ENCODE measurements at places on chromosomes 3 and 15.
A peak's percentile ranks its signal among the peaks of the same experiment; 100 is the strongest.

DNA sequence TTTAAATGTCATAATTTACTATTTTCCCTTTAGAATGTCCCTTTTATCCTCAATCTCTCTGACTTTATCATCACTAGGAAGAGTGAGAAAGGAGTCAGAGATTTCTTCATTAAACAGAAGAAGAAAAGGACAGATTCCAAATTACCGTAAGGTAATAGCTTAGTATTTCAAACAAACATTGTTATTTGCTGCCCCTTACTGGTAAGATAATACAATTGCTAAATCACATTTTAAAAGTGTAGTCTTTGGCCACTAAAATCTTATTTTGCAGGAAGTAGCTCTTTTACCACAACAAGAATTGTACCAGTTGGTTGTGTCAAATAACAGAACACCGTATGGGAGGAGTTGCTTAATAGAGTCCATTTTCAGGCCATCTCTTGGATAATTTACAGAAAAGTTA lies 53.7 kb downstream of the CGGBP1 start:
- DNase-seq, result peak; percentile 26

GRCh38 chr3:18680758-18681157 lies 255.6 kb upstream of the SATB1 start:
- DNase-seq, result no peak

GRCh38 chr3:171636666-171637065 lies 173.6 kb downstream of the PLD1 start:
- DNase-seq, result no peak

- no peak for DNase-seq
Observed at GRCh38 chr3:160778480-160778879, 22.4 kb downstream of the PPM1L start.

DNA sequence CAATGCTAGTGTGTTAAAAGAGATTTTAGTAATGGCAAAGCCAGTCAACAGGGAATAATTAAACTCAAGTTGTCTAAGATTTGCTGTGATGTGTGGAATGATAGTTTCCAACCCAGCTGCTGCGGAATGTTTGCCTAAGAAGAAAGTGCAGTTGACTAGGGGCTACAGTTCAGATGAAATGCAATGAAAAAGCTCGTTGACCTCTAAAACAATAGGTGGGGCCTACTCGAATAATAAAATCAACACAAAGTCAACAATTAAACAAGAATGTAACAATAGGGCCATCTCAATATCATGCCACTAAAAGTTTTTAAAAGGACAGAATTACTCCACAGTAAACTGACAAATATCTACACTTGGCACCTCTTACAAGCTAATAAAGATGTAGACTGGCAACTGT lies 484.2 kb downstream of the MECOM start:
- peak; percentile 24 for DNase-seq

DNA sequence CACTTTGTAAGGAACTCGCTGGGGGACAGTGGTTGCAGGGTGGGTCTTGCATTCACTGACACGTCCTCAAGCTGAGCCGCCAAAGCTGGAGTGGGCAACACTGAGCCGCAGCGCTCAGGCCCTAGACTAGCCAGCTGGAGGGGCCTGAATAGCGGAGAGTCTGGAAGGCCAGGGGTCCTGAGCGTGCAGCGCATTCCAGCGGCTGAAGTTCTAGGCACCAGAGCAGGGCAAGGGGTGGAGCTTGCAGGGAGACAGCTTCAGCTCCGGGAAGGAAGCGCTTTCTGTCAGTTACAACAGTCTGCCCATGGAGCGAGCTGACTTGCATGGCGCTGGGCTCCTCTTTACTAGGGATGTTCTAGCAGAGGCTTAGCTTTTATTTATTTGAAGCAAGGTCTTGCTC lies 2.7 kb downstream of the MAP6D1 start:
- DNase-seq, result no peak

GRCh38 chr3:134801204-134801958 lies 6.3 kb downstream of the EPHB1 start:
- no peak for DNase-seq

- DNase-seq, result peak; percentile 61
Observed at GRCh38 chr3:149120051-149120972, 9.1 kb upstream of the HPS3 start.

GRCh38 chr15:88950600-88951160 lies 37.5 kb upstream of the MFGE8 start:
- DNase-seq, result no peak

DNA sequence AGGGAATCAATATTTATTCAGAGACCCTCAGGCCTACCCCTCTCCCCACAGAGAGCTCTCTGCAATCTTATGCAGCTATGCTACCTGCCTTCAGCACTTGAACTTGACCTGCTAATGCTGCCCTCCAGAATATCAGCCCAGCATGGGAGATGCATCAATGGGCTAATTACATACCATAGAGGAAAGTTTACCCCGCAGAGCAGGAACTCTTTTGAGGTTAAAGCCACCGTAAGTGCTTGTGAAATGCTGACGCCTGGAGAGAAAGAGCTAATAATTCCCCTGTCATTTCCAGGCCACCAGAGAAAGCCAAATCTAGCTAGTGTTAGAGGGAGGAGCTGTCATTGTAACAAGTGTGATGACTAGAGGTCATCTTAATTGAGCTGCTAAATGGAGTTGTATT lies 127.5 kb downstream of the CHST2 start:
- DNase-seq, result no peak

DNA sequence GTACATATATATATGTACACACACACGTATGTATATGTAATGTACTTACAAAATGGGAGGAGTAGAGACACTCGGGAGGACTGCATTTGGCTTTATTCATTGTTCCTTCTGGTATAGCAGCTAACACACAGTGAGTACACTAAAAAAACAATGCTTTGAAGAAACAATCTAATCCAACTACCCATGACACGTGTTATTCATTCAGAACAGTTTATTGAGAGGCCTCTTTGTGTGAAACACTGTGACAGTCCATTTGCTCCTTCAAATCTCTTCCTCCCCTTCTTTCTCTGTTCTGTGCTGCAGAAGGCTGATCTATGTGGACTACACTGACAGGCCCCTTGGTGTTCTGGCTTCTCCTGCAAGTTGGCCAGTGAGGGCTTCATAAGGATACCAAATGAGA lies 1075.9 kb upstream of the CFAP20DC start:
- DNase-seq, result no peak

DNA sequence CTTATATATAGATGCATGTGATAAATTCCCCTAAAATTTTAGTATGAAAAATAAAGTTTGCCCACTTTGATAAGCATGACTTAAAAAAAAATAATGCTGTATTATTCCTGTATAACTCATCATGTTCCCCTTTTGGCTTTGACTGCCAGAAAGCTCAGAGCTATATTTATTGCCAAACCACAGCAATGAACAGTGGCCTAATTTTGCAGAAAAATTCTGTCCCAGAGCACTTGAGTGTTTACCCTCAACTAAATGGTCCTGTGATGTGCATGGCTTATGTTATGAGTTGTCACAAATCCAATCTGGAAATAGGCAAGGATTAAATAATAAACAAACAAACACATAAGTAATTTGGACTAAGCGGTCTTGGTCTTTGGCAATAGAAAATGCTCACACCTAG lies 276.7 kb downstream of the SLC9A9 start:
- no peak for DNase-seq

- no peak for DNase-seq
Observed at GRCh38 chr15:36392676-36393266, 186.7 kb upstream of the CDIN1 start.

DNA sequence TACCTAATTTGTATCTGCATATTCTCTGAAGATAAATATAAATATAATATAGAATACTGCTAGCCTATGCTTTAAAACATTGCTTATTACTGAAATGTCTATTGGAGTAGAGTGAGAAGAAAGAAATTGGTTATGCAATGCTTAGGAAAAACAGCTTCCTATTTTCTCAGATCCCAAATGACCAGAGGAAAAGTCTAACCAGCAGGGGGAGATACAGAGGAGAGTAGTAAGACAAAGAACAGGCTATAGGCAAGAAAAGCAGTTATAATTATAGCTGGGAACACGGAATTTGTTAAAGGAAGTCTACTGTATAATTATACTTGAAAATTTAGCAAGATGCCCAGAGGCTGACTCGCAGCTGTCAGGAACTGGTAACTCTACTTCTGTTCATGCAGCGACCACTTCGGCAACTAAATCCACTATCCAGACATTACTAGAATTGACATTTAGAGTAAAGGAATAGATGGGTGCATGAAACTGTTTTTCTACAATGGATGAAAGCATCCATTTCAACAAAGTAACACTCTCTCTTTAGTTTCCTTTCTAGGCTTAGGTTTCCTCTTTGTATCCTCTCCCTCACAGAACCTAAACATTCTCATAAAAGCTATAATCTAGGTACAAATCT lies 97.2 kb downstream of the TBC1D5 start:
- peak; percentile 72 for DNase-seq

DNA sequence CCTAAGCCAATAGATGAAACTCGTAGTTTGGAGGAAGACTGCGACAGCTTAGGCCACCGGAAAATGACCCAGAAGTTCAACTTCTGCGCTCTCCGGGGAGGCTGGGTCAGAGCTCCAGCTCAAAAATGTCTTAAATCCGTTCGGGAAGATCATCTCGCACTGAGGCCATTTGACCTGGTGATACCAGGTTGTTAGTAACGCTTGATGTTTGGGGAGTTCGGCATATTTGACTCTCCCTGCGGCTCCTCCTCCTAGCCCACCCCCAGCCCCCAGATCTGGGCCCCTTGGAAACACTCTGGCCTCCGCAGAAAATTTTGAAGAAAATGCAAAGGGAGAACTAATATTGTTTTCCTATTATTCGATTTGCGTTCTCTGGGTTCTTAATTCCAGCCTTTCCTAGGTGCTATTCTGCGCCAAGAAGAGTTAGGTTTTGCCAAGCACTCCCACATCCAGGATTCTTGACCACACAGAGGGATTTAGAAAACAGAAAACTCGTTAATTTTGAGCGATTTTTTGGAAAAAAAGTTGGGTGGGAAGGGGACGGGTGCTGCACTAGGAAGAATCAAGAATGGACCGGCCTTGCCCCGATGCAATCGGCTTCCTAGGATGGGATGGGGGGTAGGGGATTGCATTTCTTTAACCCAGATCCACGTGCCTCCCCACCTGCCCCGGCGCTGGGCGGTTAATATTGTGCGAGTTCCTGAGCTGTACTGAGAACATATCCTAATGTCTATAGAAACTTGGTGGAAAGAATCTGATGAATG lies 50.0 kb downstream of the ZIC4 start:
- DNase-seq, result no peak

- no peak for DNase-seq
Observed at GRCh38 chr3:182135056-182135455, 423.3 kb downstream of the SOX2 start.

- DNase-seq, result no peak
Observed at GRCh38 chr3:177463863-177464262, 266.6 kb upstream of the TBL1XR1 start.

Measured in small intestine (tissue), 16 donors.